ENCODE measurements at places on chromosomes 2 and 18.

DNA sequence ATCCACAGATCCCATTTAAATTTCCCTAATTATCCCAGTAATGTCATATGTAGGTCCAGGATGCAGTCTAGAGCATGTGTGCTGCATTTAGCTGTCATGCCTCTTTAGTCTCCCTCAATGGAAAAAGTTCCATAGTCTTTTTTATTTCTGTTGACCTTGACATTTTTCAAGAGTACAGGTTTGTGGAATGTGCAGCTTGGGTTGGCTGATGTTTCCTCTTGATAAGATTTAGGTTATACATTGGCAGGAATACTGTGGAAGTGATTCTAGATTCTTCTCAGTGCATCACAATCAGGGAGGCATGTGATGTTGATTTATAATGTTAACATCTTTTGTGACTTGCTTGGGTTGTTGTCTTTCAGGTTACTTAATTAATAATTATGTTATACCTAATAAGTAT, 42.5 kb downstream of the PPM1B start:
- no peak for DNase-seq

DNA sequence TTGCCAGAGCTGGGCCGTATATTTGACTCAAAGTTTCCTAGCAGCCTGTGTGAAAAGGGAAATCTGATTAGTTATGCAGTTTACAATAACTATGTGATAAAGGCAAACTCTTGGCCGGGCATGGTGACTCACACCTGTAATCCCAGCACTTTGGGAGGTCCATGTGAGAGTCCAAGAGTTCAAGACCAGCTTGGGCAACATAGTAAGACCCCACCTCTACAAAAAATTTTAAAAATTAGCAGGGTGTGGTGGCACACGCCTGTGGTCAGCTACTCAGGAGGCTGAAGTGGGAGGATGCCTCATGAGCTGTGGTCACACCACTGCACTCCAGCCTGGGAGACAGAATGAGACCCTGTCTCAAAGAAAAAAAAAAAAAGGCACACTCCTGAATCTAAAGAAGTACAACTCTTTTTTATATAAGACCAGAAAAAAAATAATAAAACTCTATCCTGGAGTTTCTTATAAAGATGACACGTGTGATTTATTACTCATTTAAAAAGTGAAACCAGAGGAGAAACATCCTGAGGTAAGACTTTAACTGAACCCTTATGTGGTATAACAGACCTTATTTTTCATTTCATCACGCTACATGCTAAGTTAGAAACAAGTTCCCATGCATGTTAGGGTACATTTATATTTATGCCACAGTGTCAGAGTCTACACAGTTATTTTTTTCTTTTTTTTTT, 32.6 kb upstream of the KCMF1 start:
- no peak for DNase-seq

GRCh38 chr2:175152242-175152641, 15.8 kb downstream of the ATF2 start:
- no peak for DNase-seq

- DNase-seq = no peak
Measured at GRCh38 chr2:168633895-168634294, 168.5 kb upstream of the NOSTRIN start.

- no peak for DNase-seq
Measured at GRCh38 chr2:62577994-62578781, 72.2 kb upstream of the TMEM17 start.

GRCh38 chr2:1681323-1682180, 62.8 kb downstream of the PXDN start:
- DNase-seq = no peak

GRCh38 chr2:72757177-72757775, 68.6 kb downstream of the EXOC6B start:
- DNase-seq = no peak

GRCh38 chr2:85718009-85718391, 23.8 kb downstream of the GNLY start:
- DNase-seq = no peak

GRCh38 chr2:12577091-12577490, 139.6 kb upstream of the TRIB2 start:
- DNase-seq = no peak

DNA sequence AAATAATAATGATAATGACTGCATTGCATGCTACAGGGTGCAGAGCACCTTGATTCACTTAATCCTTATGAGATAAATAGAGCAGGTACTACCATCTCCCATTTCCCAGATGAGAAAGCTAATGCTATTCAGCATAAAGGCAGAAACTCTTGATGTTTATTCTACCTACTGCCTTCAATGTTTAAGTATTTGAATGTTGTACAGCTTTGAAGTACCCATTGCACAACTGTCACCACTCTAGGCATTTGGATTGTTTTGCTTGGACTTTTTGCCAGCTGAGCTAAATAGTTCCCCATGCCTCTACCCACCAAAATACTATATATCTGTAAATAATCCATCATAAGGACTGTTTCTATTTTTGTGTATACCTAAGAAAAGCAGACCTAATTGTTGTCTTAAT, 7.7 kb upstream of the MXD1 start:
- no peak for DNase-seq

DNA sequence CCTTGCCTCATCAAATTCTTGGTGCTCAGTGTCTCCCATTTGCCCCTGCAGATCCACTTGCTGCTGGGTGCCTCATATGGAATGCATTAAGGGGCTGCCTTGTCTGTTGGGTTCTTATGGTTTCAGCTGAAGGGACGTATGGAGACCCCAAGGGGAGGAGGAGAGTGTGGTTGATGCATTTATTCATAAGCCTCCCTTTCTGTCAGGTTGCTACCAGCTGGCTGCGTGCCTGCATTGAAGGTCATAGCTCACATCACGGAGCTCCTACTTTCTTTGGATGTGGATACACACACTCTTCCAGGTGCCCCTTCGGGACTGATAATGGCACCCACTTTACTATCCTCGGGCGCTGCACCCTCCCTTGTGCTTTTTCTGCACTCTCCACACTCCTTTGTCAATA, 377.9 kb downstream of the SLC4A3 start:
- DNase-seq = no peak

- DNase-seq = no peak
Measured at GRCh38 chr18:55650363-55650870, 62.4 kb upstream of the TCF4 start.

DNA sequence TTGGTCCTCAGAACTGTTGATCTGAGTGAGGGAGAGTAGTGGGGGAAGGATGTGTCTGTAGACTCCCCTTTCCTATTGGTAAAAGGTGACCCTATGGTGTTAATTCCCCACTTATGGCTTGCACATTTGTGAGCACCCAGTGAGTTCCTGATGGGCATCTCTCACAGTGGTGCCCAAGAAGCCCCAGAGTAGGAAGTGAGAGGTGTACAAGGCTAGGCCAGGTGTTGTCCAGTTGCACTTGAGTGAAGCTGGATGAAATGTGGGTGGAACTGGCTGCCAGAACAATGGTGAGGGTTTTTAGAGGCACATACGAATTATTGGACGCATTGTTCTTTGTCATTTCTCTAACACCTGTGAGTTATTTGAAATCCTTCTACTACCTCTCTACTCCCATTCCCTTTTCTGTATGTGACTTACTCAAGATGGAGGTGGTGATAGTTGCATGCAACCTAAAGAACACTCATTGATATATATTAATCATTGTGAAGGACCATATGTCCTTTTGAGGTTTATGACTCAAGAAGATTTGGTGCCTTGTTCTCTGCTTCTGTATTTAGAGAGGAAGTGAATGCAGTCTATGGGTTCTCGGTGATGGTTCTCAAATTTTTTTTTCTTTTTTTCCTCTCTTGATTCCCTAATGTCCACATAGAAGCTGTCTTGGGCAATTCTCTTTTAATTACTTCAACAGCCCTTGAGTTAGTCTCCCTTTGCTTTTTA, 162.7 kb downstream of the FSHR start:
- DNase-seq = no peak

- DNase-seq = no peak
Measured at GRCh38 chr2:57899898-57900297, 146.7 kb upstream of the VRK2 start.

- DNase-seq = no peak
Measured at GRCh38 chr18:58962336-58962735, 97.7 kb downstream of the ZNF532 start.

DNA sequence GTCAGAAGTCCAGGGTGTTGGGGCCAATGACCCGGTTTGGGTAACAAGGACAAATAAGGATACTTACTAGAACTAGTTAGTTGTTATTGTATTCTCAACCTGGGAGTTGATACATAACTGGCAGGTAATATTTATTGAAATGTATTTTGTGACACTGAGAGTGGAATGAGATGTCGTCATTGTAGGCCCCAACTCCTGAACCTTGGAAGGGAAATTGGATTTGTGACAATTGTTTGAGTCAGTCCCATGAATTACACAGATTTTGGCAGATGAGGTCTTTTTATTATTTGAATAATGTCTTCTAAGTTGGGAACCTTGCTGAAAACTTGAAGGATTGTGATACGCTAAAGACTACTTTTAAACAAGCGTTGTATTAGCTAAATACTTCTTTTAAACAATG, 5.1 kb downstream of the TIMM21 start:
- DNase-seq = no peak

- DNase-seq = no peak
Measured at GRCh38 chr2:223859070-223859469, 21.7 kb upstream of the AP1S3 start.

GRCh38 chr2:67752199-67752598, 310.6 kb downstream of the C1D start:
- DNase-seq = no peak

GRCh38 chr2:85660725-85661124, 7.3 kb downstream of the SFTPB start:
- DNase-seq = no peak

- no peak for DNase-seq
Measured at GRCh38 chr18:14959550-14959949, 211.6 kb downstream of the ANKRD30B start.

DNA sequence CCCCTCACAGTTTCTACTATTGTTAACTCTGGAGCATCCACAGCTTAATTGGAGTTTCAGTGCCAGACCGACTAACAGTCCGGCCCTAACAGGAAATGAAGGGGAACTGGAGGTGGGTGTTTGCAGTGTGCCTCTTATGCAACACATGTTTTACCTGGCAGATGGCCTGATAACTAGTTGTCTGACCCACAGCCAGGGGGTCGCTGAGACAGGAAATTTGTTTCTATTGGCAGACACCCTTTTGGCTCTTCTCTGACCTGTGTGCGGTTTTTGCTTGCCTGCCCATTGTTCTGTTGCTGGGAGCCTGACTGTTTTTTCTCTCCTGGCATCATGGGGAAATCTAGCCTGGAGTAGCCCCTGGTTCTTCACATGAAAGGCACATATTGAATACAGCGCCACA, 1329.8 kb downstream of the DSC3 start:
- no peak for DNase-seq

- DNase-seq = no peak
Measured at GRCh38 chr18:41989508-41989907, 34.5 kb downstream of the PIK3C3 start.

GRCh38 chr2:172427990-172428831, 825 bp downstream of the ITGA6 start:
- DNase-seq = no peak

- DNase-seq = no peak
Measured at GRCh38 chr2:37555457-37555856, 116.0 kb downstream of the CDC42EP3 start.

DNA sequence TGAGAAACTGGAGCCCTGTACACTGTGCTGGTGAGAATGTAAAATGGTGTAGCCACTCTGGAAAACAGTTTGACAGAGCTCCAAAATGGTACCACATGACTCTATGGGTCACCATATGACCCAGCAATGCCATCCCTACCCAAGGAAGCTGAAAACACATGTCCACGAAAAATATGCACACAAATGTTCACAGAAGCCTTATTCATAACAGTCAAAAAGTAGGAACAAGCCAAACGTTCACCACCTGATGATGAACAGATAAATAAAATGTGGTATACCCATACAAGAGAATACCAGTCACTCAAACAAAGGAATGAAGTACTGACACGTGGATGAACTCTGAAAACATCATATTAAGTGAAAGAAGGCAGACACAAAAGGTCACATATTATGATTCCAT, 4.6 kb downstream of the AFG3L2 start:
- no peak for DNase-seq

- DNase-seq = no peak
Measured at GRCh38 chr2:225042800-225043167, 516 bp upstream of the DOCK10 start.

GRCh38 chr2:217953531-217953932, 49.3 kb downstream of the TNS1 start:
- DNase-seq = peak; percentile 22

DNA sequence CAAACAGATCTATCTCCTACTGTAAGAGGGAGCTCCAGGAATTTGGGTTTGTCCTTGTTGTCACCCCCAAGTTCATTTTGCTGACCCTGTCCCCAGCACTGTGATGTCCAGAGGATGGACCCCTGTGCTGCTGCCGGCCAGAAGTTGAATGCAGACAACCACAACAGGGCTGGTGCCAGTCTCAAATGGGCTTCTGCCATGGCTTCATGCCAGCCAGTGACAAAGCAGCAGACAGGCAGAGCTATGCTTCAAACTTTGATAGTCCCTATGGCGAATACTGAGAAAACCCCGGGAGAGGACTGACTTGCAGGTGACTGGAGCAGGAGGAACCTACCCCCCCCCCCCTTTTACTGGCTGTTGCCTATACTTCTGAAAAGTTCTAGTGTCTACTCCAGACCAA, 3.2 kb downstream of the SMAD7 start:
- no peak for DNase-seq

DNA sequence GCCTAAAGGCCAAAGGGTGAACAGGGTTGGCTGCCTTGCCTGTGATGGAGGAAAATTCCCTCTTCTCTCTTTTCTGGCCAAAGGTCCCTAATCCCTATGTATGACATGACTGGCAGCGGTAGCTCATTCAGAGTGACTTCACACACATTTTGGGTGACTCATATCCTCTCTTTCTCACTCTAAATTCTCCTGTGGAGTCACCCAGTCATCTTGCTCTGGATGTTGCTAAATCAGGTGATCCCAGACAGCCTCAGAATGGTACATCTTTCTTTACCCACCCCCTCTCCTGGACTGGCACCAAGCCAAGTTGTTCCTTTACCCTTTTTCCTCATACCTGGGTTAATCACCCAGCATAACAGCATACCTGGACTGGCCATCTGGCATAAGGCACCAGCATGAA, 77.2 kb downstream of the NEURL3 start:
- no peak for DNase-seq

- DNase-seq = no peak
Measured at GRCh38 chr2:54709336-54709809, 14.1 kb upstream of the EML6 start.

GRCh38 chr2:183780072-183780471, 655.8 kb downstream of the NUP35 start:
- no peak for DNase-seq

- DNase-seq = no peak
Measured at GRCh38 chr2:11024687-11025086, 113.0 kb downstream of the KCNF1 start.

DNA sequence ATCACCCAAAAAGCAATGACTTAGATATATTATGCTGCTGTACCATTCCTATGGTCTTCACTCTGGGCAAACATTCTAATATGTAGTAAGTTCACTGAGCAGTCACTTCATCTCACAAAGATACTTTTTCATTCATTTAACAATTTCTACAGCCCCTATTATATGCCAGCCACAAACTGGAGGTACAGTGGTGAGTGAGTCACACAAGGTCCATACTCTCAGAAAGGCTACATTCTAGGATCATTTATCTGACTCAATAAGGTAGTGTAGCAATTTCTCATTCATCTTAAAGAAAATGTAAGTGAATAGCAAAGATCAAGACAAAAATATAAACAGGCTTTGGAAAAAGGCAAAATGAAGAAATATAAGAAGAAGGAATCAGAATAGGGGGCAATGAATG, 40.5 kb downstream of the NHEJ1 start:
- no peak for DNase-seq

- no peak for DNase-seq
Measured at GRCh38 chr2:111666160-111666559, 217.8 kb downstream of the ANAPC1 start.

- no peak for DNase-seq
Measured at GRCh38 chr2:30267161-30267975, 36.0 kb downstream of the LBH start.
